ENCODE measurements at places on chromosomes 3 and 15.
A peak's percentile ranks its signal among the peaks of the same experiment; 100 is the strongest.

DNA sequence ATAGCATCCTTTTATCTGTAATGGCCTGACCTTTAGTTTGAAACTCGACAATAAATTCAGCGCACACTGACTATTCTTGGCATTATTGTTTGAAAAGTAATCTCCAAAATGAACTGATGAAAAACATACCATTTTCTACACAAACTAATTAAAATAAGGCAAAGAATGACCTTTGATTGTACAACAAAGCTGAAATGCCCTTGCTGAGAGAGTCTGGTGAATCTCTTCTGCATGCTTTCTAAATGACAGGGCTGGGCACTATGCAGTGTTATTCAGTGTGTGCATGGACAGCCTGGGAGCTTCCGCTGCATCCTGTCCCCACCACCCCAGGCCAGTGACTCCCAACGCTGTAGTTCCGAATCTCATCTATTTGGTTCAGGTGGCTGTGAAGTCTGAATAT, 530.8 kb downstream of the FOXP1 start:
- DNase-seq, result no peak

DNA sequence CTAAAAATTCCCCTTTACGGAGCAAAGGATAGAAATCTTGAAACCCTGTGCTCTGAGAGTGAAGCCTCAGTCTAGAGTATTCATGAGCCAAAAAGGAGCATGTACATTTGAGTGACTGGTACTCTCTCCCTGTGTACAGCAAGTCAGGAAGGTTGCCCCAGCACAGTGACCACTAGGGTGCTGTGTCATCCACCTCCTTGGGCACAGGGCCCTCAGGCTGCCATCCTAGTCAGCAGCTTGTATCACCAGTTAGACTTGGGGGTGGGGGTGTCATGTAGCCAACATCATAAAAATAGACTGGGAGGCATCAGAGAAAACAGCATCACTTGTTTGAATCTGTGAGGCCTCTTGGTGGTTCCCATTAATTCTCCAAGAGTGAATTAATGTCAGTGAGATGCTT, 12.0 kb downstream of the NME9 start:
- no peak for DNase-seq

- DNase-seq, result no peak
Measured at GRCh38 chr3:165837058-165837525, at the start of gene BCHE. Gene BCHE, minus strand, starts transcription at chr3:165837423. Its CDS starts 6,390 bp downstream, at chr3:165831033.

- DNase-seq, result peak; percentile 77
Measured at GRCh38 chr3:4730719-4731118, 237.6 kb downstream of the ITPR1 start.

DNA sequence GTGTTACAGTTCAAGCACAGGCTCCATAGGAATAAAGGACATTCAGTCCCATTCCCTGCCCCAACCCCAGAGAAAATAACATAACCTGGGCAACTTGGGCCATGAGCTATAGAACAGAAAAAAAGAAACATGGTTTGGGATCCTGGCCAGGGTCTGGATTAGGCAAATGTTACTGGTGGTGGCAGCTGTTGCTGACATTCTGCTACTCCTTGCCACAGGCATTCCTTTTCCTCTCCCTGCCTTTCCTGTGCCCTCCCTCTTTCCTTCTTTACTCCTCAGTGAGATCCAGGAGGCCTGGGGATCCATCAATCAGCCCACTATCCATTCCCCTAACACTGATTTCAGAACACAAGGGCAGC, 129.1 kb downstream of the NTRK3 start:
- DNase-seq, result no peak

GRCh38 chr3:12440927-12441714, 43.2 kb upstream of the TSEN2 start:
- DNase-seq, result peak; percentile 78

- no peak for DNase-seq
Measured at GRCh38 chr3:61136191-61136590, 115.1 kb downstream of the FHIT start.

- no peak for DNase-seq
Measured at GRCh38 chr3:81416812-81417211, 344.6 kb downstream of the GBE1 start.

GRCh38 chr15:71463156-71463665, 347.1 kb upstream of the NR2E3 start:
- DNase-seq, result no peak

GRCh38 chr3:31565288-31565687, 32.6 kb downstream of the STT3B start:
- DNase-seq, result no peak

DNA sequence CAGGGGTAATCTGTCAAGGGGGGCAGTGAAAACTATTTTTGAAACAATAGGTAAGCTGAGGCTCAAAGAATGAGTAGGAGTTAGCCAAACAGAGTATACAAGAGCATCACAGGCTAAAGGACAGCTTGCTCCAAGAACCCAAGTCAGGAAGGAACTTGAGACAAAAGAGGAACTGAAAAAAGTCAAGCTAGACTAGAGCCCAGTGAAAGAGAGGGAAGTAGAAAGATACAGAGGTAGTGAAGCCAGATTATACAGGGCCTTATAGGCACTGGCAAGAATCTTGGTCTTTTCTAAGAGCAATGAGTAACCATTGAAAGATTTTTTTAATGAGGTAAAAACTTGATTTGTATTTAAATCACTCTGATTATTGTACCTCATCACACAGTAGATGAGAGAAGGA, 69.9 kb downstream of the FILIP1L start:
- DNase-seq, result no peak

GRCh38 chr3:171121801-171122200, 95.3 kb upstream of the SLC2A2 start:
- no peak for DNase-seq

- no peak for DNase-seq
Measured at GRCh38 chr3:192899540-192899982, 18.1 kb downstream of the MB21D2 start.

DNA sequence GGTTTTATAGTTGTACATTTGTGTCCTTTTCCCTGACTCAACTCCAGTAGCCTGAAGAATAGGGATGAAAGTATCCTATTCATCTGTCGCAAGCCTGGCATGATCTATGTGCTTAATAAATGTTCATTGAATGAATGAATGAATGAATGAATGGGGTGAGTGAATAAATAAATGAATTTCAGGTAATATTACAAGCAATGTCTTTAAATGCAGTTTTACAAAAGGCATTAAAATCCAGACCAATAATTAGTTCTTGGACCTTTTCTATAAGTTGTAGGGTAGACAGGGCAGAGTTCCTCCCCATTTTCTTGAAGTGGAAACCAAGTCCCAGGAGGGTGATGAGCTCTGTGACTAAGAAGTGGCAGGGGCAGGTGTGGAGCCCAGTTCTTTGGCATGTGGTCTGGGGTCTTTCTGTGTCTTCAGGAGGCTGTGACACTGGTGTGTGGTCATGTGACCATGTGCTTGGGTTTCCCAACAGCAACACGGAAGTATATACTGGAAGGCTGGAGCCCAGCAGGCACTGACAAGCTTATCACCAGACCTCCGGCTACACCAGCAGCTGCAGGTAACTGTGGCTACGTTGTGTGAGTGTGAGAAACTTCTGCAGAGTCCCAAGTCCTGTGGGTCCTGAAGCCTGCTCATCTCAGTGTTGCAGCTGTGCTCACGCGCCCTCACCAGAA, 18.3 kb downstream of the XYLB start:
- DNase-seq, result no peak

- peak; percentile 72 for DNase-seq
Measured at GRCh38 chr15:36601497-36601932, 22.1 kb downstream of the CDIN1 start.

- DNase-seq, result no peak
Measured at GRCh38 chr15:85649372-85649771, 145.4 kb downstream of the KLHL25 start.

- no peak for DNase-seq
Measured at GRCh38 chr3:144487011-144487410, 515.4 kb downstream of the DIPK2A start.

- DNase-seq, result no peak
Measured at GRCh38 chr15:38487378-38487777, 33.5 kb downstream of the FAM98B start.

Measured in aorta (tissue), 5 donors.